ENCODE measurements at places on chromosomes 13 and 19.

DNA sequence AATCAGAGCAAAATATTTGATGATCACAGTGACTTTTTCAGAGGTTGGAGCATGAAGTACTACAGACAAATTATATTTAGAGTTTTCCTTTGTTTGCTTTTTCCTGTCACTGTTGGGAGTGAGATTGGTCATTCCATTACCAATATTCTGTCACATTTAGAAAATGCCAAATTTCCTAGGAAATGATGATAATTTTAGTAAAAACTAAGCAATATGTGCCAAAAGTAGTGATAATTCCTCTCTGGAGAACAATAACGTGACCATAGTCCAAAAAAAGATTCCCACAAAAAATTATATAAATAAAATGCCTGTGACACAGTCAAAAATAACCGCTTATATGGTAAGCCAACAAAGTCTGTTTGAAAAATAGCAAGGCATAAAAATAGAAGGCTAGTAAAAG is 2719.4 kb downstream of the PCDH9 start:
- DNase-seq: no peak

DNA sequence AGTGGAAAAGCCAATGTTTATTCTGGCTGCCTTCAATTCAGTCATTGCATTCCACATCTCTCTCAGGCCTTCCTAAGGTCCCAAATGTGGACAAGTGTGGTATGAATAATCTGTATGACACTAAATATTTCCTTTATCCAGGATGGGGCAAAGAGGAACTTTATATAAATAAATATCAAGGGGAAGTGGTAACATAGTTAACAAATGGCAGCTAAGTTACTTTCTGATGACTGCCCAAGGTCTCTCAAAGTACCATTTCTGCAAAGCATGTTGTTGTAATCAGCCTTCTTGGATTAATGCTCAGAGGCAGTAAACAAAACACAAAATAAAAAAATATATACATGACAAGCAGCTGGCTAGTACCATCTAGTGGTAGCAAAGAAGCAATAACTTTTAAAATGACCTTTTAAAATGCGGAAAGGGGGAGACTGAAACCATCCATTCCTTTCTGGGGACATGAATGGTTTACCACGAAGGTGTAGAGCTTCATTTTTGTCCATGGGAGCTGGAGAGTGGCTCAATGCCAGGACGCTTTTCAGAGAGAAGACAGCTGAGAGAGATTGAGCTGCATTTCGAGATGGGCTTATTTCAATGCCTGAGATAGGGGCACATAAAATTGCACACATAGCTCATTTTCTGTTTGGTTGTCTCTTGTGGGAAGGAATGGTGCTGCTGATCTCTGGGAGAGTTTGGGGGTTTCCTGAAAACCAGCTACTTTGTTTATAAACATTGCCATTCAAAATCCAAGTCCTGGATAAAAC is 259.2 kb downstream of the RFC3 start:
- DNase-seq: no peak

GRCh38 chr19:45419396-45419795 is 4.3 kb downstream of the ERCC1 start:
- peak; percentile 60 for DNase-seq

GRCh38 chr19:4713384-4713951 is 10.2 kb downstream of the DPP9 start:
- no peak for DNase-seq

GRCh38 chr13:101520672-101521071 is 68.2 kb downstream of the ITGBL1 start:
- DNase-seq: no peak

DNA sequence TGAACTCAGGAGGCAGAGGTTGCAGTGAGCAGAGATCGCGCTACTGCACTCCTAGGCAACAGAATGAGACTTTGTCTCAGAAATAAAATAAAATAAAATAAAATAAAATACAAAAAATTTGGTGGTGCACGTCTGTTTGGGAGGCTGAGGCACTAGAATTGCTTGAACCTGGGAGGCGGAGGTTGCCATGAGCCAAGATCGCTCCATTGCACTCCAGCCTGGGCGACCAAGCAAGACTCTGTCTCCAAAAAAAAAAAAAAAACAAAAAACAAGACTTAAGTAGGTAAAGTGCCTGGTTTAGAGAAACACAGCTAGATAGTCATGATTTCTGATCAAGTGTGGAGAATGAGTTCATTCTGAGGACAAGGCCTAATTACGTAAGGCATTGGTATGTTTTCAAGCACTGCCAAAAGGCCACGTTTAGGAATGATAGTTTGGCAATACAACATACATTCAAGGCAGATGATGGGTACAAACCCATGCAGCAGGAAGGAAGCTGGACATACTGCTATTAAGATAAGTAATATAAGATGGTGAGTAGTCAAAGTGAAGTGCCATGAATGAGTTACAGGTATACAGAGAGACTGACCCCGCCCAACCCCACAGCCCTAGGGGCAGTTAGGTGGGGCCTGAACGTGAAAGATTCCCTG is 4.8 kb upstream of the UCHL3 start:
- no peak for DNase-seq

DNA sequence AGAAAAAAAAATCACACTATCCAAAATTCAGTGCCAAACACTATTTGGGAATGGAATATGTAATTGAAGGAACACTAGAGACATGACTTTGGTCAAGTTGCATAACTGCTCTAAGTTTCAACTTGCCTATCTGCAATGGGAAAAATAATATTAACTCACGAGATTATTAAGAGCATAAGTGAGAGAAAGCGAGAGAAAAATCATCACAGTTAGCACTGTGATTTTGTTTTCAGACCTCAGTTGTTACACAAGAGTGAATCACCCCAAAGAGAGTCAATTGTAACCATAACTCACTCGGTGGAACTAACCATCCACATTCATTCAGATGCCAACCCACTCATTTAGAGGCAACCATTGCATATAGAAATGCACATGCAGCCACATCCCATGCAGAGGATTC is 147.1 kb downstream of the NHLRC3 start:
- DNase-seq: no peak

GRCh38 chr19:58477871-58478270 is 1.7 kb downstream of the ZNF446 start:
- no peak for DNase-seq

- peak; percentile 79 for DNase-seq
These were observed 6.9 kb downstream of the IL4I1 start for GRCh38 chr19:49889687-49890348.

DNA sequence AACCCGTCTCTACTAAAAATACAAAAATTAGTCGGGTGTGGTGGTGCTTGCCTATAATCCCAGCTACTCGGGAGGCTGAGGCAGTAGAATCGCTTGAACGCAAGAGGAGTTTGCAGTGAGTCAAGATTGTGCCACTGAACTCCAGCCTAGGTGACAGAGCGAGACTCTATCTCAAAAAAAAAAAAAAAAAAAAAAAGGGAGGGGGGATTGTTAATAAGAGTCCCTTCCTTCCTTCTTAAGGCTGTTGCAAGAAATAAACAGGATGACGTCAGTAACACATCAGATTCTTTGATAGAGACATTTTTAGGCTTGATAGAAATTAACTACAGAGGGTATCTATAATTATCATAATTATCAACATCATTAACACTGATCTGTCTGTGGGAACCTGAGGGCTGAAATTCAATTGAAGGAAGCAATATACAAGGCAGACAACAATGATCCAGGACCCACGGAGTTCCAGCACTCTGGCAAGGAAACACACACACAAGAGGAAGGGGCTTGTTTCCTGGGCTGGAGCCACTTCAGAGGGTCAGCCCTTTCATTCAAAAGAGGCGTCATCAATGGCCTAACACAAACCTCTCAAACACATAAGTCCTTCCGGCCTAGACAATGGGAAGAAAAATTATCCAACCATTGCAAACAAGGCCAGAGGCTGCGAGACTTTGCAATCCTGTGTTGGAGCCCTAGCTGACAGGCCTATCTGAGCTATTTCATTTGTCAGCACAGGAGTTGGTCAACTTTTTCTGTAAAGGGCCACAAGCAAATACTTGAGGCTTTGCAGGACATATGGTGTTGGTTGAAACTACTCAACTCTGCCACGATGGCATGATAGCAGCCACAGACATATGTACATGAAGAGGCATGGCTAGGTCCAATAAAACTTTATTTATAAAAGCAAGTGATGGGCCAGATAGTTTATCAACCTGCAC is 105.2 kb downstream of the INSR start:
- DNase-seq: no peak

DNA sequence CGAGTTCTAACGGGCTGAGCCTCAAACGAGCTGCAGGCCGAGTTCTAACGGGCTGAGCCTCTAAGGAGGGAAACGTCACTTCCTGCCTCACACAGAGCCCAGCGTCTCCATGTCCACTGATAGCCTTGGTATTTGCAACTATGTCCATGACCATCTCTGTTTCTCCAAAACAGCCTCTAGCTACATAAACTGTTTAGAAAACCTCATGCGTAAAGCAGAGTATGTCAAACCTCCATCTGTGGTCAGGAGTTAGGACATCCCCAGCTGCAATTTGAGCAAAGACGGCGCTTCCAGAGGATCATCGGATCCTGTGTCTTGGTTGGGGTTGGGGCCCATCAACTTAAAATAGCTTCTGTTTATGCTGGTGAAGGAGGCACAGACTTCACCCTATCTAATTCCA is 20.8 kb downstream of the RASA3 start:
- DNase-seq: no peak

GRCh38 chr13:35770756-35771297 is 294.3 kb upstream of the MAB21L1 start:
- no peak for DNase-seq

- DNase-seq: no peak
These were observed 91.2 kb downstream of the KATNAL1 start for GRCh38 chr13:30216111-30216510.

DNA sequence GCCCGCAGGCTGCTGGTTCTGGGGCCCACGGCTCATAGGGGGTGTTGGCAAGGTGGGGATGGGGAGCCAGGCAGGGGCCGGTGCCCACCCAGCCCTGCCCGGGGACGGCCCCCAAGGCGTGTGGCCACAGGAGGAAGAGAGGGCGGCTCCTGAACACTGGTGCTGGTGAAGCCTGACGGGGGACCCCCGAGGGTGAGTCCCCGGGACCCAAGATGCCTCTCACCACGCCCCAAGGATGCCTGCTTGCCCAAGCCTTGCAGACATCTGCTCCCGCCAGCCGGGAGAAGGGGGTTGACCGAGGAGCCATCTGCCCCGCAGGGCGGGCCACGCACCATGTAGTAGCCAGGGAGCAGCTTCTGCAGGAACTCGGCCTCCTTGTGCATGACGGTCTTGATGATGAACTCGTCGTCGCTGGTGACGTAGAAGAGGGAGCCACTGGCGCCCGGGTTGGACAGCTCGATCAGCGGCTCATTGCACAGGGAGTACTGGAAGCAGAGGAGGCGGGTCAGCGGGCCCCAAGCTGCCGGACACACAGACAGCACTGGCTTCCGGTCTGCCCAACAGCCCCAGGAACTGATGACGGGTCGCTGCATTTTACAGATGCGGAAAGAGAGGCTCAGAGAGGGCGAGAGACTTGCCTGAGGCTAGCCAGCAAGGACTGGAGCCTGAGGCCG is 29.6 kb upstream of the CACTIN start:
- DNase-seq: no peak

GRCh38 chr13:70703755-70704154 is 595.5 kb upstream of the KLHL1 start:
- DNase-seq: no peak

GRCh38 chr13:111361873-111362648 is 41.6 kb downstream of the TEX29 start:
- no peak for DNase-seq

- DNase-seq: no peak
These were observed 5.3 kb downstream of the CCDC8 start for GRCh38 chr19:46407856-46408663.

DNA sequence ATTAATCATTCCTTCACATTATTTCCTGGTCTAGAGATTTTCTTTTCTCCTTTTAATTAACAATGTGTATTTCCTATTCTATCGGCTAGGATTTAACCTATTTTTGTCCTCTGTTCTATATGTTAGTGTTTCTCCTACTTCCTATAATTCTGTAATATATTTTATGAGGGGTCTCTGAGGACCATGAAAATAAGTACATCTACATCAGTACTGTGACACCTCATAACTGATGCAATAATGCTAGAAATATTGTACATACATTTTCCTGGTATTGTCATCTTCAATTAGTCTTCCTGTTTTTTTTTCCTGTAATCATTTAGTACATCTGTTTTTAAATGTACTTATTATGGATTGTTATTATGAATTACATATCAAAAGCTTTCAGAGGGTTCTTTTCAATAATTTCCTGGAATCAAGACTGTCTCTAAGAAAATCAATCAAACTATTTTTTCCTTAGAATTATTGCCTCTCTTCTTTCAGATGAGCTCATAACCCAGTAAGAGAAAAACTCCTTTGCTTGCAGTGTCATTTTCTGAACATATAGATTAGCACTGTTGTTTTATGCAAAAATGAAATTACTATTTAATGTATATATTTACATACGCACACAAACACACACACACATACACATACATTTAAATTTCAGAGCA is 1004.3 kb downstream of the SLITRK5 start:
- no peak for DNase-seq

DNA sequence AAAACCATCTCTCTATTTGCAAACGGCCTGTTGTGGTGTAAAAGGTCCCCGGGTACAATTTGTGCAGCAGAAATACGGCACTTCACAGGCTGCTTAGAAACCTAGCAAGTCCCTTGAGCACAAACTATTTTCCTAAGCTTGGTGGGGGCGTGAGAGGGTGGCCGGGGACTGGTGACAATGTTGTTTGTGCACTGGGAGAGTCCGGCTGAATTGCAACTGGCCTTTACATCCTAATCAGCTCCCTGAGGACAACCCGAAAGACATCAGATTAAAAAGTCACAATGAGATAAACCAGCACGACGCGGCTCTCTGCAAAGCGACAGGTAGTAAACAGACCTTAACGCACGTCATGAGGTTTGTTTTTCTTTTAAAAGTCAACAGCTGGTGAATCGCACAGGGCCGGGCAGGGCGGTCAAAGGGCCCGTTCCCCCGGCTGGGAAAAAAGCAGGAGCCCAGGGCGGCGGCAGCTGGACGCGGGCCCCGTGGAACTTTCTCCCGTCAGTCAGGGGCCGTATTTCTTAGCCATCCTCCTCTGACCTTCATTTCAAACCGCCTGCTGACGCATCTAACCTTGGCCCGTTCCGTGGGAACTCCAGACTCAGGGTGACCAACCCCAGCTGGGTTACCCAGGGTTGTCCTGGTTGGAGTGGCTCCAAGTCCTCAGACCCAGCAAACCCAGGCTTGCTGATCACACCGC is 112.3 kb downstream of the GADD45B start:
- no peak for DNase-seq

DNA sequence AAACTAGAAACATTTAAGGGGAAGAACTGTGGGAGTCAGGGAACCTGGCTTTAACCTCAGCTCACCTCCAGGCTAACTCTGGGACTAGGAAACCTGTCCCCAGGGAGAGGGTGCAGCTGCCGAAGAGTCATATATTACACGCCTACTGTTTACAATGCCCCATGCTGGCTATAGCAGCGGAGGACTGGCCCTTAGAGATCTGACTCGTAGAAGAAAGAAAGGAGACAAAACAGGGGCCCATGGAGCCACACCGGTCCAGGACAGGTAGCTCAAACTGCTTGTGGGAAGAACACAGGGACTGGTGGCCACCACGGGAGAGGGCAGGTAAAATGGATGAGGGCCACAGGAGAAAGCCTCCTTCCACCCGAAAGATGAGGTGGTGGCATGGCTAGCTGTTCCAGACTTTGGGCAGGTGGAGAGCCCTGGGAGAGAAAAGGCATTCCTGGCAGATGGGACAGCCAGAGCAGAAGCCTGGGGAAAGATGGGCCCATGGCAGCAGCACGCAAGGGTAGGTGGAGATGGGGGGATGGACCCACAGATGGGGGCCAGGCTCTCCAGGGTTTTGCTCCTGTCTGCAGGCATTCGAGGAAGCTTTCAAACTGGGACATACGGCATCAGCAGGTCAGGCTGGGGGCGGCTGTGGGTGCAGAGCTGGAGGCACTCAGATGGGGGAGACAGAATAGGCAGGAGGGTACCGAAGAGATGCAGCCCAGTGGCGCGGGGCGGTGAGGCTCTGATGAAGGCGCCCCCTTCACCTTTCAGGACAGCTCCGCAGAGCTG is 69.5 kb downstream of the LATS2 start:
- DNase-seq: no peak
